ENCODE measurements at places on chromosomes 11 and 22.
A peak's percentile ranks its signal among the peaks of the same experiment; 100 is the strongest.

DNA sequence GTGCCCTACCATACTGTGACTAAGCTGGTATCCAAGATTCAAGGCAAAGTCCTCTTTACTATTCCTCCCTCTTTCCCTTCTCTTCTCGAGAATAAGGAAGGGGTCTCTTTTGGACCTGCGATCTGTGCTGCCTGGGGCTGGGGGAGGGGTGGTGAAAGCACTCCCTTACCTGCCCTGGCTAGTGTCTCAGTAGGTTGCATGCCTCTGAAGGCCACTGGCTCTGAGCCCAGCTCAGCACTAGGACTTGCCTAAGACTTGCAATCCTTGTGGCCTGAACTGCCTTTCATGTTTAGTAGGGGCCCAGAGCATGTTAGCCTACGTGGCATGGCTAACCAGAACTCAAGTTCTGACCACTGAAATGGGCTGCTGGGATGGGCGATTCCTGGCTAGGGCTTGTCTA, 13.0 kb upstream of the REXO2 start:
- no peak for DNase-seq

- no peak for DNase-seq
Observed at GRCh38 chr22:50260801-50261614, 475 bp downstream of the MAPK12 start.

- no peak for DNase-seq
Observed at GRCh38 chr11:120841074-120841473, 182.8 kb upstream of the TBCEL start.

DNA sequence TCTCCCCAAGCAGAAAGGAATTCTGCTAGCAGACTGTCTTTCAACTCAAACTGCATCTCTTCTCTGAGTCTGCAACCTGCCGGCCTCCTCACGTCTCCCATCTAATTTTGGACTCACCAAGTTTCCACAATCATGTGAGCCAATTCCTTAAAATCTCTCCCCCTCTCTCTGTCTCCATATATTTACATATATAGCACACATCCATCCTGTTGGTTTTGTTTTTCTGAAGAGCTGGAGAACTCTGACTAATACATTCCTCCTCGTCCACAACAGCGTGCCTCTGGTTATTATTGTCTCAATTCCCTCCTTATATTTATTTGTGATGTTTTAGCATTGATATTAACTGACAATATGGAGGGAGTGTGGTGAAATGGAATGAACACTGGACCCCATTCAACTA, 29.6 kb upstream of the FJX1 start:
- DNase-seq, result no peak

DNA sequence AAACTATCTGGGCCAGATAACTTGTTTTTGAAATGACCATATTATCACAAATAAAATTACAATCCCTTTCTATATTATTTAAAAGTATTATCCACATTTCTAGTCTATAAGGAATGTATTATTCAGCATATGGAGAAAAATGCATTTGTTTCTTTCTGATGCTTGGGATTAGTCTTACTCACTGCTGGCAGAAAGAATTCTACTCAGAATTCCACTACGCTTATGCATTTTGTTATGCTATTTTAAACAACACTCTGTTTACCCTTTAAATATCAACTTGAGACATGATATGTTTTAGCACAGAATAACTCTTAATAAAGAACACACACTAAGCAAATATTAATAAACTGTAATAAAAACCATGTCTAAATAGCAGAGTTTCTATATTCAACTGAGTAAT, 77.6 kb upstream of the ANO3 start:
- DNase-seq, result no peak

- DNase-seq, result no peak
Observed at GRCh38 chr22:17109976-17110375, 11.2 kb downstream of the TMEM121B start.

DNA sequence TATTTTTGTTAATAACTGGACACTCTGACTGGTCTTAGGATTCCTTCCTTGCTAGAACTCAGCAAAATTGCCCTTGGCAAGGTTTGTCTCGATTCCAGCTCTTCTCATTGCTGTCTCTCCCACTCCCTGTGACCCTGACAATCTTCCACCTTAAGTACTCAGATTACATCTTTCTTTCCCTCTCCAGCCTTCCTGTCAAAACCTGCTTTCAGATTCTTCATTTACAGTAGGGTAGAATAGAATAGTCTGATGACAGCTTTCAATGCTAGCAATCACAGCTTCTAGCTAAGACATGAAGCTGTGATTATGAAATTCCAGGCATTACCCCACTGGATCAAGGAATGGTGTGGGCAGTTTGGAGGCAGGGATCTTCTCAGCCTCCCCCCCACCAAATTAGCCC, 39.2 kb upstream of the LMO2 start:
- no peak for DNase-seq

GRCh38 chr11:94934846-94935245, 38.5 kb downstream of the CWC15 start:
- DNase-seq, result no peak

DNA sequence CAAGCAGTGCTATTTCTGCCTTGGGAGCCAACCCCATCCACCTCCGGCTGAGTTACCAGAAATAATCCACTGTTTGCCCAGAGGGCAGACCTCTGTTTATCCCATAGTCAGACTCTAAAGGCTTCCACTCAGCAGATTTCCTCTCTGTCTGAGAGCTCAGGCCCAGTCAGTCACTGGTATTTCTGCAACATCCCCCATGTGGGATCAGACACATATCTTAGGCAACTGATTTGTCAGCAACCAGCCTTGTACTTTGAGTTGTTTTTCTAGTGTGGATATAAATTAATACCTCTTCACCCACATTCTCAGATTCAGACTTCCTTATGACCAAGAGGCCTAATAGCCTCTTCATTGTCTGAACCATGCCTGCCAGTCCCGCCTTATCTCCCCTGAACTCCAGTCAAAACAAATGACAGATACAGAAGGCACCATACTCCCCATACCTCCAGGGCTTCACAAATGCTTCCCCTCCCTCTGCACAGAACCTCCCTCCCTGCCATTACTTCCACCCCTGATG, 193.6 kb downstream of the FAM76B start:
- no peak for DNase-seq

DNA sequence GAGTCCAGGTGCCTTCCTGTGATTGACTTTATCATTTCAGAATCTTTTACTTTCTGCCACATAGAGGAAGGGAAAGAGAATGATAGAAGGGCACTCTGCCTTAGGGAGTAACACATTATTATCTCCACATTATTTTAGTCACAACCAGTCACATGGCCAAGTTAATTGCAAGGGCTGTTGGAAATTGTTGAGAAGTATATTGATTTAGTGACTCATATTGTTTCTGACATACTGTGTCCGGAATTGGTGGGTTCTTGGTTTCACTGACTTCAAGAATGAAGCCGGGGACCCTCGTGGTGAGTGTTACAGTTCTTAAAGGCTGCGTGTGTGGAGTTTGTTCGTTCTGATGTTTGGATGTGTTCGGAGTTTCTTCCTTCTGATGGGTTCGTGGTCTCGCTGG, 8.7 kb downstream of the OR51B4 start:
- DNase-seq, result no peak

- no peak for DNase-seq
Observed at GRCh38 chr22:50081426-50082196, 3.6 kb downstream of the MLC1 start.

- DNase-seq, result no peak
Observed at GRCh38 chr22:27614006-27614649, 187.4 kb downstream of the MN1 start.

- DNase-seq, result no peak
Observed at GRCh38 chr11:126024123-126024522, 38.5 kb downstream of the CDON start.

- no peak for DNase-seq
Observed at GRCh38 chr11:131809203-131809918, 438.9 kb downstream of the NTM start.

- DNase-seq, result no peak
Observed at GRCh38 chr11:60691661-60692060, 7.8 kb upstream of the MS4A8 start.

GRCh38 chr11:134647066-134647743, 235.2 kb upstream of the B3GAT1 start:
- DNase-seq, result no peak

GRCh38 chr11:27678242-27678641, 22.0 kb downstream of the BDNF start:
- DNase-seq, result no peak

- no peak for DNase-seq
Observed at GRCh38 chr11:76282811-76283595, 76.7 kb upstream of the WNT11 start.

GRCh38 chr11:10913075-10913474, 55.2 kb upstream of the ZBED5 start:
- no peak for DNase-seq

- DNase-seq, result no peak
Observed at GRCh38 chr11:131373095-131373725, 2.8 kb downstream of the NTM start.

GRCh38 chr22:18091916-18092526, 14.2 kb downstream of the PEX26 start:
- DNase-seq, result no peak

GRCh38 chr11:105860105-105860504, 161.9 kb downstream of the MSANTD4 start:
- no peak for DNase-seq

GRCh38 chr11:33930317-33931021, 38.6 kb upstream of the LMO2 start:
- DNase-seq, result peak; percentile 94

- DNase-seq, result no peak
Observed at GRCh38 chr11:84914511-84914910, 712.6 kb downstream of the DLG2 start.

- DNase-seq, result no peak
Observed at GRCh38 chr11:36550385-36551115, 17.3 kb upstream of the RAG1 start.

DNA sequence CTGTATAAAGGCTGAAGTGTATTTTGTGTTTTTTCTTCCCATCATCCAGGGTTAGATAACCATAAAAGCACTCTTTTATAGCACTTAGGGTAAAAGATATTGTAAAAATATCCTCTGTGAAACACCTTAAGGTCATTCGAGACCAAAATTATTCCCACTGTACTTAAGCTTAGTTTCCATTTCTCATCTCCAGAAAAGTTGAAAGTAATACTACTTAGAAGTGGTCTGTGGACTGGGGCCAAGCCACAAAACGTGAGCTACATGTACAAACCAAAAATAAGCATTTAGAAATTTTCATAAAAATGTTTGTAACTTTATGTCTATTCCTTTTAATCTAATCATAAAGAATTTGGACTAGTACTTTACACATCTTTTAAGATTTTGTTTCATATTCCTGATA, 142.0 kb upstream of the NTM start:
- DNase-seq, result no peak

DNA sequence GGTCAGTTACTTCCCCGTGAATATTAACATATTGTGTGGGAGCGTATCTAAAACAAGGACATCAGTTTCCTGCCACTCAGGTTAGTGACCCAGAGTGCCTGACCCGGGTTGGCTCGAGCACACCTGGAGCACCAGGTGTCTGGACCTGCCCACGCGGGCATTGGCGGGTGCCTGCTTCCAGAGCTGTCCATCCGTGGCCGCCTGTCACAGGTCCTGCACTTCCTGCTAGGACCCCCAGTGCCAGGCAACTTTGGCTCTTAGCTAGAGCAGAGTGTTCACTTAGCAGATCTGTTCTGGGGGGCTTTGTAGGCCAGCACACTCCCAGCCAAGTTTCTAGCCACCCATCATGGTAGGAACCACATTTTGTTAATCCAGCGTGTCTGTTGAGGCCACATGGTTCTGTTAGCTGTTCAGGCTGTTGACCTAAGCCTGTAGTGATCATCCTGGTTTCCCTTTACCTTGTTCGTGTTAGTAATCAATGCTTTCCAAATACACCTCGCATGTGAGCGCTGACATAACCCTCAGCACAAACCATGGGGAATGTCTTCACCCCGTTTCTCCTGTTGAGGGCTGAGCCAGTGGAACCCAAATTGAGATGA, 29.5 kb downstream of the MOV10L1 start:
- DNase-seq, result no peak

DNA sequence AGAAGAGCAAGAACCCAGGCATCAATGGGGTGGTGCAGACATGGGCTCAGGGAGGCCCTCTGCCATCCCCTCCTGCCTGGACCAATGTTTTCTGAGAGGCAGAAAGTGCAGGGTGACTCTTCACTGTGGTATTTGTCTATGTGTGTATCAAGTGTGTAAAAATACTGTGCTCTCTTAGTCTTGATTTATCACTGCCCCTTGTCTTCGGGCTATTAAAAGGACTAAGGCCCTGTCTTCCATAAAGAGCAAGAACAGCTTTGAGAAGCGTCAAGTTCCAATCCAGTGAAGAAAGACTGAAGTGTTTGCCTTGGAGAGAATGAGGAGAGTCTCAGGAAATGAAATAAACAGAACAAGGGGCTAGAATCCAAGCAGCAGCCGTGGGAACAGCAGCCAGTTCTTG, 14.4 kb downstream of the PRSS23 start:
- no peak for DNase-seq

DNA sequence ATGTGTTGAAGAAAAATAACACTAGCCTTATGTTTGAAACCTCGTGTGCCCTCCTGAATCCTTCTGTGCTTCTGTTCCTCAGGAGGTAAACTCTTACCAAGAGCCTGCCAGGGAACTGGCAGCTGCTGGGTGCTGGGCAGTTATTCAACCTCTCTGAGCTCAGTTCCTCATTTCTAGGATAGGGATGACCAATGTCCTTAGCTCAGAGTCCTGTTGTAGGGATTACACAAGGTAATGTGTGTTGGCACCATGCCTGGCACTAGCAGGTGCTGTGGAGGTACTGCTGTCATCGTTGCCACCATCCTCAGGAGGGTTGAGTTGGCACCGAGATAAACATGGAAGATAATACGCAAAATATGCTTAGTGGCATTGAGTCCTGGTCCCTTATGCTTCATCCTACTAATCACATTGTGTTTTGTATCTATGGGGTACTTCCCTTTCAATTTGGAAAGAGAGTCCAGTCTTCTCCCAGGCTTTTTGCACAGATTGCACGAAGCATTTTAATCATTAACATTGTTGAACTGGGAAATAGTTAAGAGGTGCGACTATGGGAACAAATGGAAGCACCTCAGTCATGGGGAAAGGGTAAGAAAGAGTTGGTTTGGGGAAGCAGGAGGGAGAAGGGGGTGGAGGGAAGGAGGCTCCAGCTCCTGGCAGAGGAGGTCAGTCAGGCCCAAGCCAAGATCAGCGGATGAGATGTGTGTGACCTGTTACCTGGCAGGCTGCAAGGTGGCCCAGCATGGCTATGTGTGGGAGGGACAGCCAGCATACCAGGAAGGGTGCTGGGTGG, 56.7 kb downstream of the CABIN1 start:
- no peak for DNase-seq

DNA sequence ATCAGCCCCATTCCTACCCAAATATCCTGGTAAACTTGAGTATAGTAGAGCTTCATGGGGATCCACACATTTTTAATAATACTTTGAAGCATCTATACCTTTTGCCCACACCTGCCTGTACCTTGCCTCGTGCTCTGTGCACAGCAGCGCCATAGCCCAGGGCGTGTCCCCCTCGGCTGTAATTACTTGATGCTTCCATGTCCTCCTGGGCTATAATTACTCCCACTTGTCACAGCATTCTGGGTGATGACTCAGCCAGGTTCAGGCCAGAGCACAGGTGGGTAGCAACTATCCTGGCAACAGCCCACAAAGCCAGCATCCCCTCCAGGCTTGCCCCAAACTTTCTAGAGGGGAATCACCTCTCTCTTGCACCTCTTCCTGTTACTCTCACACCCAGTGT, 23.7 kb upstream of the SLC36A4 start:
- DNase-seq, result no peak

Data from SIG-M5 (cell line).